Panc1 (cell line): ENCODE measurements at places on chromosomes 7 and 10.
A peak's percentile ranks its signal among the peaks of the same experiment; 100 is the strongest.

GRCh38 chr10:116017405-116017804 is 255.6 kb downstream of the GFRA1 start:
- no peak for DNase-seq

- DNase-seq = no peak
Measured at GRCh38 chr10:3813986-3814837, 29.2 kb upstream of the KLF6 start.

DNA sequence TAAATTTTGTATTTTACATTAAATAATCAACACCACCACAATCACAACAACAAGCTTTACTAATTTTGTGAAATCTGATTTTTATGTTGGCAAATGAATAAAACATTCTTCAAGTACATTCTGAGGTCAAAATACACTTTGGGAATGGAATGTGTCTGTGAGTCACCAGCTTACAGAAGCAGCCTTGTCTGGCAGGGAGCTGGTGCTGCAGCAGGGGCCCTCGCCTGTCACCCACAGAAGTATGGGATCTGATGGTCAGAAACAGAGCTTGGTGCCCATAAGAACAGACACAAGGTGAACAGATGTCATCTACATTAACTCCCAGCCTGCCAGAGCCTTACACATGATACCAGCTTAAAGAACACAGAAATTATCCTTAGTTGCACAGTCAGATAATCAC is 496.9 kb downstream of the CCSER2 start:
- DNase-seq = no peak

DNA sequence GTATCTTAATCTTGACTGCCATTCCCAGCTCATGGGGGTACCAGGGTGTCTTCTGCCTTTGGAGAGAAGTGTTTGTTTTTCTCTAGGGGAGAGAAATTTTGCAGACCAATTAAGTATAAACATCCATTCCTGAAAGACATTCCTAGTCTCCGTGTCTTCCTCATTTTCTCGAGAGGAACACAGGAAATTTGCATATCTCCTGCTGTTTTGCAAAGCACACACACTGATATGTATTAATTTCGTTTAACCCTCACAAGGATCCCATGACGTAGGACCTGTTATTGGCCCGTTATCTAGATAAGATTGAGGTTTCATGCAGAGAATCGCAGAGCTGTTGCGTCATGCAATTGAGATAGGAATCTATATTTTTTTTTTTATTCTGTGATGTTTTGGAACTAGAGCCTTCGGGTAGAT is 944 bp downstream of the RHBDD2 start:
- DNase-seq = no peak

- no peak for DNase-seq
Measured at GRCh38 chr7:134856091-134856490, 76.7 kb downstream of the CALD1 start.

- no peak for DNase-seq
Measured at GRCh38 chr10:86085686-86086085, 280.9 kb downstream of the GRID1 start.

DNA sequence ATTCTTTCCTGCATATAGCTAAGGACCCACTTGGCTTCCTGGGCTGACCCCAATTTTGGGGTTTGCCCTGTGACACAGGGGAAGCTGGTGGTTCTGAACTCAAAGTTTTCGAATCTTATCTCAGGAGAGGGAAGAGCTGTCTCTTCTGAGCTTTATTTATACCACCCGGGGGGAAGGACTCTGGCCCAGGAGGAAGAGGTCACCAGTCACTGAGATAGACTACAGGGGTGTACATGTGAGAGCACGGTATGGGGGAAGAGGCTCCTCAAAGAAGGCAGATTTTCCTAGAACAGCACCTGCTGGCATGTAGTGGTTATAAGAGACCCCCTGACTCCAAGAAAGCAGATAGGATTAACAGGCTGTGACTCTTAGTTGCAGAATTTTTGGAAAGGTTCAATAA is 101.8 kb upstream of the ELMO1 start:
- DNase-seq = no peak

GRCh38 chr7:31550432-31550831 is 36.5 kb downstream of the ITPRID1 start:
- DNase-seq = no peak

GRCh38 chr7:112080441-112080840 is 125.8 kb downstream of the DOCK4 start:
- peak; percentile 96 for DNase-seq

- DNase-seq = no peak
Measured at GRCh38 chr10:94375374-94375773, 12.6 kb upstream of the NOC3L start.

- no peak for DNase-seq
Measured at GRCh38 chr7:49563693-49564378, 209.6 kb upstream of the VWC2 start.

DNA sequence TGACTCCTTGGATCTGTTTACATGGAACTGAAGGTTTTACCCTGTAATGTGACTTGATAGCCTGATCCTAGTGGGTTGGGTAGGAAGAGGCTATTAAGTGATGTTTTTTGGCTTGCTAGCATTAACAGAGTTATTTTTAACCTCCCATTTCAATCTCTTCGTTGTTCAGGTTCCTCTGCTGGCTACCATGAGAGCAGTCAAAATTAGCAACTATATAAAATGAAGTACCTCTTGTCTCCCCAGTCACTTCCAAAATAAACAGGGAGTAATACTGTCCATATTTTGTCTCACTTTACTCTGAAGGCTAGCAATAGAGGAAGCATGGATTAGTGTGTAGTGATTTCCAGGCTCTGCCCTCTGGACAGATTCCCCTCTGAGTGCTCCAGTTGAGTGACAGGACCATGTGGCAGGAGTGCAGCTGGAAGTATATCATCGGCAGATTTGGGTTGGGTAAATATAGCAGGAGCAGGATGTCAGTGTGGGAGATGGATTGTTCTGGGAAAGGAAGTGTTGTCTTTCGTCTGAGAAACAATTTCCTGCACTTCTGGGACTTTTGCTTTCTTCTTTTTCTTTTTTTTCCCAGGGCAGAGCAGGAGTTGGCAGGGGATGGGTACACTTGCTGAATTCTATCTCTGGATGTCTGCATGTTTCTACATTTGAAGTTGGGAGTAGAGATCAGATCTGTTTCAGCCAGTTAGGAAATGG is 35.2 kb downstream of the GBF1 start:
- DNase-seq = no peak

DNA sequence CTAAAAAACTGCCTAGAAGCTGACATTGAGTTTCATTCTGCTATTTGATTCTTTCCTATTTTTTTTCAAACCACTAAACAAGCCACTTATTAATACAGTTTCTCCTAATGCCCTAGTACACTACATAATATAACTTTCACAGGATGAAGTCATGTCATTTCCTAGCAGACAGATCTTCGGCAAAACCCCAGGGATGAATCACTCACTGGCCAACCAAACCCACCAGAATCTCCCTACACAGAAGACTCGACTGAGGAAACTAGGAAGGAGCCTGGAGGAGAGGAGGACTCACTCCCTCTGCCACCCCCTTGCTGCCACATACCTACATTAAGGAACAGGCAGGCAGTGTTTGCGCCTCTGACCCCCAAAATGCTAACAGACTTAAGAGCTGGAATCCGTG is 33.4 kb downstream of the XPNPEP1 start:
- no peak for DNase-seq

- no peak for DNase-seq
Measured at GRCh38 chr10:132693676-132694075, 92.3 kb downstream of the NKX6-2 start.

- DNase-seq = no peak
Measured at GRCh38 chr7:67771846-67772605, 775.4 kb downstream of the TYW1 start.

DNA sequence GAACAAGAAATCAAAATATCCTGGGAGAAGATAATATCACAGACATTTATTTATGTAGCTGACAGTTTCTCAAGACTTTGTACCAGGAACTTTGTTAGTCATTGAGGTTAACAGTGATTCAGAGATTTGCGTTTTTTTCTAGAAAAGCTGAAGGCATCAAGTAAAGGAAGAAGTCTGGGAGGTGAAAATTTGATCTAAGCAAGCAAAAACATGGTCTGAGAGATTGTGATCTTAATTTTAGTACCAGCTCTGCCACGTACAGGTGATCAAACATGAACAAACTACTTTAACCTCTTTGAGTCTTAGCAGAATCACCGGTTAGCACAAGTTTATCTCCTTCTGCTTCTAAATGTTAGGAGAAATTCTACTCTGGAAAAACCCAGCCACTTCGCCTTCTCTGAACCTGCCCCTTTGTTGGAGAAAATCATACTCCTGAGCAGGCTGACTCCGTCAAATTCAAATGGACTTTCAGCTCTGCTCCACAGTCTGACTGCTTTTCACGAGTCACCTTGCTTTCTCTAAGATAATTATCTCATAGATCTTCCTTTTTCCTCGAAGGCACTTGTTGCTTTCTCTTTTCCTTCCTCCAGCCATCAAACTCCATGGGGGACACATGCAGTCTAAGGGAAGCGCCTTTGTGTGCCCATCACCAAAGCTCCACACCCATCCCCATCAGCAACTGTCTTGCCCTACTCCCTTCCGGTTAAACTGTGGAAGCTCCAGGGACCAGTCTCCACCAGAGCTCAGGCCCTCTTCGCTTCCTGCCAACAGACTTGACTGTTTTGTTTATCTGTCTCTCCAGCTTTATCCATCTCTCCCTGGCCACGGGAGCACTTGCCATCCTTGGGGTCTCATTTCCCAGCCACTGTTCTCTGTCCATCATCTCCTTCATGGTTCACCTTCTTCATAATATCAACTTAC is 86.3 kb downstream of the PRKCQ start:
- no peak for DNase-seq

- DNase-seq = no peak
Measured at GRCh38 chr10:77207828-77208185, 429.8 kb downstream of the KCNMA1 start.

- DNase-seq = no peak
Measured at GRCh38 chr10:104835422-104835821, 194.3 kb downstream of the SORCS3 start.

GRCh38 chr7:139909379-139910050 is 80.5 kb downstream of the TBXAS1 start:
- no peak for DNase-seq

- DNase-seq = no peak
Measured at GRCh38 chr7:29587195-29587808, 23.7 kb downstream of the PRR15 start.

DNA sequence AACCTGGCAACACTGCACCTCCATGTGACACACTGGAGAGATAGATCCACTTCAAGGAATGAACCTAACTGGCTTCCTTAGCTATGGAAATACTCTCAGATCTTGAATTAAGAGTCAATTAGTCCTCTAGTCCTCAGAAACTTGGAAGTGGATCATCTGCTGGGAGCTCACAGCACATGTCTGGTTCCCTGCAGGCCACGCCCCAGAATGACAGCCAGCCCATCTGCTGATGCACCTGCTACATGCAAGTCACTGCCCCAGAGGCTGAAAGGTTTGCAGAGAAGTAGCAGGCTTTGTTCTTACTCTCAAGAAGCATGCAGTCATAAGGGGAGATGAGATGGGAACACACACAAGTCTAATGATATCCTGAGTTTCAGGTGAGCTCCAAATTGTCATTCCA is 275.9 kb downstream of the SKAP2 start:
- no peak for DNase-seq

GRCh38 chr10:121317374-121317773 is 280.9 kb downstream of the FGFR2 start:
- no peak for DNase-seq

DNA sequence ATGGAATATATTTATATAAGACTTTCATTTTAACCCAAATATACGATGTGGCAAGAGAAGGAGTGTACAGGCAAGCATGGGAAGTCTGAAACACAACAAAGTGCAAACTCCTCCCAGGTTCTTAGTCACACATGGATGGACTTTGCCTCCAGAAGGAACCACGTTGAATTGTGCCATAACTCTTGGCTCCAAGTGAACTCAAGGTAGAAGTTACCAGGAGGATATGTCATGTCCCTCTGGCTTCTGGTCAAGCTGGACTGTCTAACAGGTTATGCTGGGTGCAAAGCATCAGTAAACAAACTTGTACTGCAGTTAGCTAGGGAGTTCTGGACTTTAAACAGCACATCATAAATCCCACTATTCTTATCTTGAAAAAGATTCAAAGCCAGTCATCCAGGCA is 328.3 kb upstream of the TEX47 start:
- no peak for DNase-seq

DNA sequence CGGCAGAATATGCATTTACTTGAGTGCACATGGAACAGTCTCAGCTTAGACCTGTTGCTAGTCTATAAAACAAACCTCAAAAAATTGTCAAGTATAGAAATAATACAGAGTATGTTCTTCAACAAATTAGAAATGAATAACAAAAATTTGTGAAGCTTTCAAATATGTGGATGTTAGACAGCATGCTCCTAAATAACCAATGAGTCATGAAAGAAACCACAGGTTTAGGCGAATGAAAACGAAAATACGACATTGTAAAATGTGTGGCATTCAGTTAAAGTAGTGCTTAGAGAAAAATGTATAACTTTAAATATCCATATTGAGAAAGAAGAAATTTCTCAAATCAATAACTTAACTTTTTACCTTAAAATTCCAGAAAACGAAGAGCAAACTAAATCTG is 760.0 kb upstream of the SORCS1 start:
- no peak for DNase-seq

DNA sequence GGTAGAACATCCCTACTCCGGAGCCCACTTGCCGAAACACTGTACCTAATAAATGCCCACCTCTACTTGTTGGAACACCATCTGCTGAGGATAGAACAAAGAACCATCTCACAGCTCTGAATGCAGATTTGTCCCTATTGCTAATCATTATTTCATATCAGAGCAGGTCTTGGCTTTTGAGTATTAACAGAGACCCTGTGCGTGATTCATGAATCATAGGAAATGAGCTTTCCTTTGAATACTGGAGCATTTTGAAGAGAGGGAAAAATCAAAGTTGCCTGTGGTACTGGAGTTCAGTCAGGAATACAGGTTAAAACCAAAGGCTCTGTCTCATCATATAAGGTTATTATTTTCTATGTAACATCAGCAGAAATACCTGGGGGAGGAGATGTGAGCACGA is 1132.3 kb downstream of the XPNPEP1 start:
- no peak for DNase-seq

DNA sequence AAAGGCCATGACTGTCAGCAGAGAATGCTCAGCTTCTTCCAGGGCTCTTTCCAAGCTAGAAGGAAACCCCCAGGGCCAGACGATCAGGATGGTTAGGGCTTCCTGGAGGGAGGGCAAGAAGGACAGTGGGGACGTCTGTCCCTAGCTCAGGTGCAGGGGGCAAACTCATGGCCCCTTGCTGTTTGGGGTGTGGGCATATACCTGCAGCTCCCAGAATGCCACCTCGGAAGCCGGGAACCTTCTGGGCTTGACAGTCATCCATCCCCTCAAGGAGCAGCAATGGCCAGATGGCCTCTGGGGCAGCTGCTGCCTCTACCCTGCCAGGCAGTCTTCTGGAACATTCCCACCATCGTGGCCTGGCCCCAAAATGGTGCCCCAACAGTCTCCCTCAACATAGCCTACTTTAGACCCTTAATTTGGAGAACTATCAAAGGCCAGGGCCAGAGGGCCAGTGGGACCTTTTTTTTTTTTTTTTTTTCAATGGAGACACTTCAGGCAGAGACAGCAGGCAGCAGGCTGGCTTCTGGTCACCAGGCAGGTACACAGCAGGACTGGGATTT is 40.2 kb upstream of the ZMIZ1 start:
- DNase-seq = no peak
